T-helper 2 cell treated with Interferon-gamma antibody and Interleukin-4, amounts not matched to agents 5 μg/mL and 100 μg/mL, for 36 hours (primary cell): ENCODE measurements at places on chromosomes 6 and 20.

DNA sequence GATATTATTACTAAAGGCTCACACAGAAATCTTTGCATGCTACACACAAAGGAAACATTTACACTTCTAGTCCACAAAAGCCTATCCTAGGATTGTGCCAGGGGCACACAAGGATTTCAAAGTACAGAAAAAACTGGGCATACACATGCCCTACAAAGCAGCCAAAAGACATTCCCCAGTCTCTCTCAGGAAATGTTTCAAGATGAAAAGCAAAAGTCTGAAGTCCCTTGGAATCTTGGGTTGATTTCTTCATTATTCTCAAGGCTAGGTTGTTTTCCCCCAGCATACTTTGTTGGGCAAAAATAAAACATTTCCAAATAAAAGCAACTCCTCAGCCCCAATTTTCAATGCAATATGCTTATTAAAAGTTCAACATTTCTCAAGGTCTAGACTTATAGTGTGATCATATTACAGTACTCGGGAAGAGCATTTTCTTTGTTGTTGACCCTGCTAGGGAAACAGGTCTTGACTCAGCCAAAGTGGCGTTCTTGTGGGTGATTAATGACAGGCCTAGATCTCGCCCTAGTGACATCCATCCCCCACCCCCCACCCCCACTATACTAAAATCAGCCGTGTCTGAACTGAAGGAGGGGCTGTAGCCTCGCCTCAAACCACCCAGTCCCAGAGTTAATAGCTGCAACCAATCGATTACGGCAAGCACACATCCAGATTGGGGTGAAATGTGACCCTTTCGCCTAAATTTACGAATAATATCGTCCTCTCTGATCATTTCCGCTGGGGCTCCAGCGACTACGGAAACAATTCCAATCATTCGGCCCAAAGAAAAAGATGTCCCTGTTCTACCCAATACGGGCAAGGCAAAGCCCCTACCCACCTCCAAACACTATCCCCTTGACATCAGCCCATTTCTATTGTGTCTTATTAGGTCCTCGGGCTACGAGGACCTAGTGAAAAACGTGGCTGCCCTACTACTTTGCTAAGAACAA is 1.4 kb downstream of the AKIRIN2 start:
- DNase-seq: peak; percentile 23

GRCh38 chr6:111747396-111747795 is 125.9 kb downstream of the FYN start:
- DNase-seq: no peak

GRCh38 chr6:88584581-88585275 is 378.7 kb downstream of the RNGTT start:
- DNase-seq: no peak

DNA sequence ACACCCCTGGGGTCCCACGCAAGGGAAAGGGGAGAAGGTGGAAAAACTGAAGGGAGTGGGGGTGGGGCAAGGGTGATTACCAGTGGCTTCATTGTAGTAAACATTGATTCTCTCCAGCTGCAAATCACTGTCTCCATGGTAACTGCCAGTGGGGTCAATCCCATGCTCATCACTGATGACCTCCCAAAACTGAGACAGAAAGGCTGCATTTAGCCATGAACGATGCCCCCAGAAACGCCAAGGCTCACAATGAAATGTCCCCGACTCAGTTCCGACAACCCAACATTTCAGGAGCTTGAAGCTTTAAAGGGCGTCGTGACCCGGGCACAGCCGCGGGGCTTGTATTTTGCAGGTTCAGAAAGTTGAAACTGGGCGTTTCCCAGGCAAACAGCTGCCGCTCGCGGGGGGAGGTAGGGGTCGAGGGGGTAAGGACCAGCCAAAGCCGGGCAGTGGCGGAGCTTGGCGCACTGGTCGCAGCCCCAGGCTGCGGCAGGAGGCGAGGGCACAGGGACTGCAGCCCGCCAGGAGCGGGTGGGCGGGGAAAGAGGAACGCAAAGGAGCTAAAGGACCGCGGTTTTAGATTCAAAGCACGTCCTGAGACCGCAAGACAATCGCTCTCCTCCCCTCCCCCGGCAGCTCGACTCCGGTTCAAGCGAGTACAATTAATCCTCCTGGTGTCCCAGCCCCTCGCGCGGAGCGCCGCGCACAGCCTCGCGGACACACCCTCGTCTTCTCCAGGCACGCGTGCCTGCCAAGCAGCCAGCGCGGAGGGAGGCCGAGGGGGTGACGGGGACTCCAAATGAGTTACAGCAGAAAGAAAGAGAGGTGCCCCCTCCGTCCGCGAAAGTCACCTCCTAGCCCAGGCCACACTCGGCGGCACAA is 731 bp downstream of the TUBB2B start:
- DNase-seq: peak; percentile 32

DNA sequence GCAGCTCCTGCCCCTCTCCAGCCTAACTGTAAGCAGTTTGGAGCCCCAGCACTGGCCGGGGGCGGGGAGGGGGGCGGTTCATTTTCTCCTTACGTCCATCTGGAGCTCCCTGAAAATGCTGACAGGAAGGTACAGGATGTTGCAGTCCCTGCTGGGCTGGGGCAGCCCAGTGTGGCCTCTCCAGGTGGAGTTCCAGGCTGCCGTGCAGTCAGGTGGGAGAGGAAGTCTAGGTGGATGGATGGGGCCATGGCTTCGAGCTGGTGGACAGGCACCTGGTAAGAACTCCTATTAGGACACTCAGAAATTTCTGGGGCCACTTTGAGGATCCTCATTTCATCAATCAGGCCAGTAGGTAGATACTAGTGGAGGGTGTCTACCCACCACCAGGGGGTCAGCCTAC is 295.2 kb downstream of the CDH26 start:
- DNase-seq: no peak

GRCh38 chr20:62553838-62554161 is 78.0 kb upstream of the GATA5 start:
- no peak for DNase-seq

DNA sequence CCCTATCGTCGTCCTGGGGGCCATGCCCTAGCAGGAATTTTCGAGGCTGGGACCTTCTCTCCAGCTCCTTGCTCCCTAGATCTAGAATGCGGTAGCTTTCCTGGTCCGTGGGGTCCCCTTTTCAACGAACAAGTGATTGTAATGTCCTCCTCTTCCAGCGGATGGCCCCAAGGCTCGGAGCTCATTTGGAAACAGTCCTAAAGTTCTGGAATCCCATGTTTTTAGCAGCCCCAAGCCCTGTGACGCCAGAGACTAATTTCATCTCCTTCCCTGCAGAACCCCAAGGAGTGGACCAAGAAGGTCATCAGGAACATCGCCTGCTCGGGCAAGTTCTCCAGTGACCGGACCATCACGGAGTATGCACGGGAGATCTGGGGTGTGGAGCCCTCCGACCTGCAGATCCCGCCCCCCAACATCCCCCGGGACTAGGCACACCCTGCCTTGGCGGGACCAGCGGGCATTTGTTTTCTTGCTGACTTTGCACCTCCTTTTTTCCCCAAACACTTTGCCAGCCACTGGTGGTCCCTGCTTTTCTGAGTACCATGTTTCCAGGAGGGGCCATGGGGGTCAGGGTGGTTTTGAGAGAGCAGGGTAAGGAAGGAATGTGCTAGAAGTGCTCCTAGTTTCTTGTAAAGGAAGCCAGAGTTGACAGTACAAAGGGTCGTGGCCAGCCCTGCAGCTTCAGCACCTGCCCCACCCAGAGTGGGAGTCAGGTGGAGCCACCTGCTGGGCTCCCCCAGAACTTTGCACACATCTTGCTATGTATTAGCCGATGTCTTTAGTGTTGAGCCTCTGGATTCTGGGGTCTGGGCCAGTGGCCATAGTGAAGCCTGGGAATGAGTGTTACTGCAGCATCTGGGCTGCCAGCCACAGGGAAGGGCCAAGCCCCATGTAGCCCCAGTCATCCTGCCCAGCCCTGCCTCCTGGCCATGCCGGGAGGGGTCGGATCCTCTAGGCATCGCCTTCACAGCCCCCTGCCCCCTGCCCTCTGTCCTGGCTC is 48.5 kb downstream of the PYGB start:
- DNase-seq: no peak

- DNase-seq: no peak
Measured at GRCh38 chr6:106256201-106256968, 69.2 kb downstream of the ATG5 start.
